ENCODE measurements at places on chromosomes 12 and 14.

GRCh38 chr12:114975640-114976310, 291.8 kb upstream of the TBX3 start:
- no peak for DNase-seq

- no peak for DNase-seq
These were observed 44.5 kb downstream of the NUAK1 start for GRCh38 chr12:106094304-106094703.

DNA sequence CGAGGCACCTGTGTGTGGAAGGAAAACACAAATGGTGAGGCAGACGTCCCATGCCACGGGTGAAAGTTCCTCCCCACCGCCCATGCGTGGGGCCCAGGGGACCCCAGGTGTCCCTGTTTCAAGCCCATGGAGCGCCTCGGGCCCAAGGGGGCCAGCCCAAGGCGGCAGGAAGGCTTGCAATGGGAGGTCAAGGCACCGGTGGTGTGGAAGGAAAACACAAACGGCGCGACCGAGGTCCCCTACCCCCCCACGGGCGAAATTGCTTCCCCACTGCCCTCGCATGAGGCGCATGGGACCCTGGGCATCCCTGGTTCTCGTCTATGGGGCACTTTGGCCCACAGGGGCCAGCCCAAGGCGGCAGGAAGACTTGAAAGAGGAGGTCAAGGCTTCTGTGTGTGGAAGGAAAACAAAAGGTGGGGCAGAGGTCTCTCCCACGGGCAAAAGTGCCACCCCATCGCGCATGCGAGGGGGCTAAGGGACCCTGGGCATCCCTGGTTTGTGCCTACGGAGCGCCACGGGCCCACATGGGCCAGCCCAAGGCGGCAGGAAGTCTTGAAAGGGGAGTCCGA, 379.4 kb downstream of the ALG10 start:
- no peak for DNase-seq

GRCh38 chr12:47672068-47672467, 33.8 kb downstream of the RPAP3 start:
- DNase-seq, result no peak

DNA sequence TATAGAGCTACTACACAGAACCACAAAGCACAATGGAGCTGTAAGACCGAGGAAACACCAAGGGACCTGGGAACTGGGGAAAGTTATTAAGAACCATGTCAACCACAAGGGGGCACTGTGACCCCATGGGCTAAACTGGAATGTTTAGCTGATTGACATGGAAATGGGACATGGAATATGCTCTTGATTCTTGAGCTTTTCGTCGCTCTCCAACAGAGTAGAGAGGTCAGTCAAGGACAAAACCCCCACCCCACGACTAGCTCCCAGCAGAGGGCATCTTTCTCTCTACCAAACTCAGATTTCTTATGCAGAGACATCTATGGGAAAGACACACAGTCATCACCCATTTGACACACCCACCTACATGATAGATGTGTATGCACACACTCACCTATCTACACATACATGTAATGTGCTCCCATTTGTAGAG, 10.1 kb downstream of the NDRG2 start:
- DNase-seq, result peak; percentile 77

- peak; percentile 94 for DNase-seq
These were observed 29.0 kb downstream of the WBP11 start for GRCh38 chr12:14774074-14774905.

GRCh38 chr12:131011165-131012079, 57.7 kb downstream of the ADGRD1 start:
- no peak for DNase-seq

GRCh38 chr14:20494935-20495766, 10.2 kb upstream of the RNASE10 start:
- DNase-seq, result no peak

GRCh38 chr14:57865066-57865402, 858 bp downstream of the SLC35F4 start:
- DNase-seq, result no peak

DNA sequence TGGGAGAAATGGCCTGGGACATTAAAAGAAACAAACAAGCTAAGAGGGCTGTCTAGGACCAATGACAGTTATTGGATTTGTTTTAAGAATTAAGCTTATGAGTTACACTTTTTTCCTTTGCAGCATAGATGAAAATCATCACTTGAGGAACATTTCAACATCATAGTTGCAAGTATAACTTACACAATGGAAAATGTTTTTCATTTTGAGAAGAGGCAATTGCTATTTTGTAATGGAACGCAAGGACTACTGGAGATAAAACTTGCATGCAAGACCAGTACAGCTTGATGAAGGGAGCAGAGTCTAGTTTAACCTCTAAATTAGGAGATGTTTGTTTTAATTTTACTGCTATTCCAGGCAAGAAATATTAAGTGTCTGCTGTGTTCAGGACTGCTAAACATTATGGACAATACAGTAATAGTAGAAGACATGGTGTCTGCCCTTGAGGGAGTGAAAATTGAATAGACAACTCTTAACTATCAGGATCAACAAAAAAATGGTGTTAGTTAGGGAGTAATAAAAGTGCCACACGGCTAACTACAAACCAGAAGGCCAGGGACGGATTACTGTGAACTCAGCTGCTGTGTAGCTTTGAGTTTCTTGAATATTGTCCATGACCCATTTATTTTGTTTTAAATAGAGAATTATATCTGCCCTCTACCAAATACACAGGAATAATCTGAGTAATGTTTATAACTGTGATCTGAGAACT, 374.5 kb downstream of the RAD51B start:
- DNase-seq, result no peak

DNA sequence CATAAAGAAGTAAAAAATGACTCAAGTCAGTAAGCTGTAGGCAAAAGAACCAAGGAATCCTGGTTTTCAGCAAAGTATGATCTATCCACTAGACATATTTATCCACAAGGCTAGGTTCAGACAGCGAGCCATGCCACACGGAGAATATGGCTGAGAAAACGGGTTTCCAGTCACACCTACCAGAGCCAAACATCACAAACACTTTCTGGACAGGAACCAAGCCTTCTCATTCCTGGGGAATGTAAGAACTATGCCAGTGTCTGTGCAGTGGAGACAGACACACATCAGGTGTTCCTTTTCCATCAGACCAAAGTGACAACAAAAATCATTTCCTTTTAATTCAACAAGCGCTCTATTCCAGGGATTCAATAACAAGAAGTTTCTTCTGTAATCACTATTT, 41.1 kb downstream of the AREL1 start:
- DNase-seq, result no peak

DNA sequence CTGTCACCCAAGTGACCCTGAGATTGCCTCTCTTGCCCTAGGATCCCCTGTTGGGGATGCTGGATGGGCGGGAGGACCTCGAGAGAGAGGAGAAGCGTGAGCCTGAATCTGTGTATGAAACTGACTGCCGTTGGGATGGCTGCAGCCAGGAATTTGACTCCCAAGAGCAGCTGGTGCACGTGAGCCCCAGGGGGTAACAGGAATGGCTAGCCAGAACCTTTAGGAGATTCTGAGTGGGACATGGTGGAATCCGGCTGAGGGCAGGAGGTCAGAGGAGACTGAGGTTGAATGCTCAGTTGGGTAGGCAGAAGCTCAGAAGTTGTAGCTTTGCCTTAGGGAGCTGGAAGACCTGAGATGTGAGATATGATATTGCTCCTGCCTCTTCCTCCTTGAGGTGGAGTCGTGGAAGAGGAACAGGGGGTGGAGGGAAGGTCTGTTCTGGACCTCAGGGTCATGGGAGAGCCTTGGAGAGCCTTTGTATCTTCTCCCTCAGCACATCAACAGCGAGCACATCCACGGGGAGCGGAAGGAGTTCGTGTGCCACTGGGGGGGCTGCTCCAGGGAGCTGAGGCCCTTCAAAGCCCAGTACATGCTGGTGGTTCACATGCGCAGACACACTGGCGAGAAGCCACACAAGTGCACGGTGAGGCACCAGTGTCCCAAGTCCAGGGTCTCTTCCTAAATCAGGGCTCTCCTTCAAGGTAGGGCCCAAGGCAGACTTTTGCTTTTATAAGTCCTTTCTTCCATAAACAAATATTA, 6.3 kb downstream of the GLI1 start:
- DNase-seq, result no peak

GRCh38 chr12:9334964-9335363, 126.8 kb upstream of the PZP start:
- DNase-seq, result no peak

- DNase-seq, result no peak
These were observed 1198.5 kb downstream of the FSCB start for GRCh38 chr14:43308421-43309110.

DNA sequence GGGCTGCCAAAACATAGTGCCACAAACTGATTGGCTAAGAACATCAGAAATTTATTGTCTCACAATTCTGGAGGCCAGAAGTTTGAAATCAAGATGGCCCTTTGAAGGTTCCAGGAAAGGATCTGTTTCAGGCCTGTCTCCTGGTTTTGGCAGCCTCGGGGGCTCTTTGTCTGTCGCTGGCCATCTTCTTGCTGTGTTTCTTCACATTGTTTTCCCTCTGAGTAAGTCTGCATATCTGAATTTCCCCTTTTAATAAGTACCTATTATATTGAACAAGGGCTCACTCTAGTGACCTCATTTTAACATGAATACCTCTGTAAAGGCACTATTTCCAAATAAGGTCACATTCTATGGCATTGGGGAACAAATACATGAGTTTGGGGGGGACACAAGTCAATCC, 467.1 kb upstream of the MGAT4C start:
- no peak for DNase-seq

GRCh38 chr12:54196396-54196795, 7.6 kb upstream of the SMUG1 start:
- no peak for DNase-seq

DNA sequence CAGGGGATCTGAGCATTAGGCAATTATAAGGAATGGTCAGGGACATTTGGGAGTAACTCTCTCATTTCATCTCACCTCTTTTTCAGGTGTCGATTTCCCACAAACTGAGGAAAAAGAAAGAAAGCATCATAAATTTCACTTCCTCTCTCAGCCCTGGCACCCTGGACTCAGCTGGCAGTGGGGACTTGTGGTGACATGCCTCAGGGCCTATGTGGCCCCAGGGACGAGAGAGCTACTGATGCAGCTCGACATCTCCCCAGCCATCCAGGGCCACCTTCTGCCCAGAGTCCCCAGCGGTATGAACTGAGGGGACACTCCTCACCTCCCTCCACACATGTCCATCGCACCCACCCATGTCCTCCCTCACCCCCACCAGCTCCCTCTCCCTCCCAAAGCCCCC, 11.7 kb downstream of the TNFRSF1A start:
- DNase-seq, result no peak

GRCh38 chr14:74917178-74917543, 5.9 kb downstream of the RPS6KL1 start:
- no peak for DNase-seq

GRCh38 chr12:108907839-108908351, 28.0 kb downstream of the DAO start:
- no peak for DNase-seq

GRCh38 chr12:46556819-46557524, 184.4 kb upstream of the SLC38A2 start:
- no peak for DNase-seq

- DNase-seq, result no peak
These were observed 16.4 kb downstream of the BAG5 start for GRCh38 chr14:103545915-103546651.

DNA sequence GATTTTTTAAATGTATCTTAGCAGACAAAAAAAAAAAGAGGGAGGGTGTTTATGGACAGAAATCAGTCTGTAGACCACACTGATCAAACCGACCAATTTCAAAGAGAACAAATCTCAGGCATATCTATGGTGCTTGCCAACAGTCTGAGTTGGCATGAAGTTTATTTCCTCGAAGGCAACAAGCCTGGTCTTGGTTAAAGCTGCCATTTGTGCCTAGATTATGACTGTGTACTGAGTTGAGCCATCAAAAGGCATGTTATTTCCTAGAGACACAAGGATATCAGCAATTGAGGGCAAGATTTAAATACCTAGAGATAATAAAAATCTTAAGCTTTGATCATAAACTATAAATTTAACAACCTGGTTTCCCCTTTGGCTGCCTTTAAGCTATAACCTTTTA, 119.2 kb downstream of the SLC2A13 start:
- DNase-seq, result no peak

- no peak for DNase-seq
These were observed 119.1 kb downstream of the TTC7B start for GRCh38 chr14:90697132-90697531.

DNA sequence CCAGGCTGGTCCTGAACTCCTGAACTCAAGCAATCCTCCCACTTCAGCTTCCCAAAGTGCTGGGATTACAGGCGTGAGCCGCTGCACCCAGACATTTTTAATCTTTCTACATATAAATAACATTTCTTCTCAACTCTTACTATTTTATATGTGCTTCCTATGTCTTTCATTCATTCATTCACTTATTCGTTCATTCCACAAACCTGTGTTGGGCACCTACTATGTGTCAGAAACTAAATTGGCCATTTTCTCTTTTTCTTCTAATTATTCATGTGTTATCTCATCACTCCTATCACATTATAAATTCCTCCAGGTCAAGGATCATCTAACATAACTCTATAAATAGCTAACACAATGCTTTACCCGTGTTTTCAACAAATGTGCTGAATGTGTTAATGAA, 23.7 kb downstream of the FOXA1 start:
- DNase-seq, result no peak

DNA sequence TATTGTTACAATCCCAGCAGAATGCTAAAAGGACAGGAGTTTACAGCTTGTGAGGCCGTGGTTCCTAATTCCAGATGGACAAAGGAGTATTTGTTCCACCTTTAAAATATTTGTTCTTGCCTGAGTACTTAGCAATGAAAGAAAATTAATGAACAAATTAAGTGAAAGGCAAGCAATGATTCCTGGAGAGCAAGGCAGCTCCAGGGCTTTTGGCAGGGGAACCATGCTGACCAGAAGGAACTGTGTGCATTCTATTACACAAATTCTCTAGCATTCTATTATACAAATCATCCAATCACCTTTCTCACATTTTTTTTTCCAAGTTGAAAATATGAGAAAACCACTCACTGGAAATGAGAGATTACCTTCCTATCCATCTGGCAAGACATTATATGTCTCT, 1.8 kb upstream of the BMAL2 start:
- no peak for DNase-seq

Data from CD4-positive, alpha-beta T cell (primary cell).